ENCODE measurements at places on chromosomes 7 and 10.

- DNase-seq, result no peak
These were observed 63.1 kb downstream of the DOCK4 start for GRCh38 chr7:112143136-112143535.

DNA sequence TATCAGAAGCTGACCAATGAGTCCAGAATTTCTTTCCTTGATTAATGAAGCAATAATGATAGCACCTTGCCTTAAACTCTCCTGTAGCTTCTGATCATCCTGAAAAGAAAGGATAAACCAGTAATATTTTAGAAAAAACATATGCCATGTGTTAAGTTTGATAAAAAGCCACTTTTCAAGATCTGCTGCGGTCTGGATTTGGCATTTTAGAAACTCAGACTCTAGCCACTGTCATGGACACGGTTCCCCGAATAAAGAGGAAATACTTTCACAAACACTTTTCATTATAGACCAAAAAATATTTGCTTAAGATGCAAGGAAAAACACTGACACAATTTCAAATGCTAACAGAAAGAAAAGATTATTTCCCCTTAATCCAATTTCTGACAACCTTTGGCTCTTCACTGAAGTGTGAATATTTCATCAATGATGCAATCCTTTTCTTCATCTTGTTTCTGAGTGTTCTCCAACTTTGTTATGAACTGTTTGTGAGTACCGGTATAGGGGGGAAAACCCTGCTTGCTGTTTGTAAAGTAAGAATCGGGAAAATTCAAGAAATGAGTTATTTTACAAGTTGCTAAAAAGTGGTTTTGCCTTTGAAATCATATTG, 329.5 kb downstream of the CRPPA start:
- DNase-seq, result no peak

DNA sequence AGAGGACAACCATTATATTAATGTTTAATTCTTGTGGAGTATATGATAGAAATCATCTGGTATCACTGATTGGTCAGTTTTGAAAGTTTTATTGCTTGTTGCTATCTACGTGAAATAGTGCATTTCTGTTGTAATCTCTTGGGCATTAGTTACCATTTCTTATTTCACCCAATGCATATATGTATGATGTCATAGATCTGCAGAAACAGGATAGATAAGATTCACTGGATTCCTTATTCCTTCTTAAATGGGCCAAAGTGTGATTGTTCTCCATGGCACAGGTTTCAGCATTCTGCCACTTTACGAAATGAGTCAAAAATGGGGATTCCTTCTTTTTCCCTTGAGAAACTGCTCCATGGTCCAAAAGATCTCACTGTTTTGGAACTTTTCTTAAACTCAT, 56.6 kb downstream of the VTI1A start:
- no peak for DNase-seq

DNA sequence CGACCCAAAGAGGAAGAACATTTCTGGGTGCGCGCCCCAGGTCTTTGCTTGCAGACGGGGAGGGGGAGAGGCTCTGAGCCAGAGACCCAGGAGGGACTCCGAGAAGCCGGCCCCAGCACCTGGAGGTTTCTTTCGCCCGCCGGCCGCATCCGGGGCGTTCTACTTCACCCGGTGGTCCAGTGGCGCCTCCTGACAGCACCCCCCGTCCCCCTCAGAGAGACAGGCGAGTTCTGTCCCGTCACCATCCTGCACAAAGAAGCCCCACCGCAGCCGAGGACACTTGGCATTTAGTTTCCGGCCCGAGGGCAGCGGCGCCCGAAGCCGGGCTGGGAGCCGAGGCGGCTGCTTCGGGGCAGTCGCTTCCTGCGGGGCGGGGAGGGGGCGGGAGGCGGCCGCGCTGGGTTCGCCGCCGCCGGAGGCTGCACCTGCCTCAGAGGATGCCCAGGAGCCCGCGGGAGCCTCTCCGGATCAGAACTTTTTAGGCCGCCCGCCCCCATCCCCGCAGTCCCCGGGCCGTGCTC, at the start of gene TMEM178B:
Gene TMEM178B, plus strand, starts transcription at position 424 of the 521 bp plus-strand sequence.
- no peak for DNase-seq

DNA sequence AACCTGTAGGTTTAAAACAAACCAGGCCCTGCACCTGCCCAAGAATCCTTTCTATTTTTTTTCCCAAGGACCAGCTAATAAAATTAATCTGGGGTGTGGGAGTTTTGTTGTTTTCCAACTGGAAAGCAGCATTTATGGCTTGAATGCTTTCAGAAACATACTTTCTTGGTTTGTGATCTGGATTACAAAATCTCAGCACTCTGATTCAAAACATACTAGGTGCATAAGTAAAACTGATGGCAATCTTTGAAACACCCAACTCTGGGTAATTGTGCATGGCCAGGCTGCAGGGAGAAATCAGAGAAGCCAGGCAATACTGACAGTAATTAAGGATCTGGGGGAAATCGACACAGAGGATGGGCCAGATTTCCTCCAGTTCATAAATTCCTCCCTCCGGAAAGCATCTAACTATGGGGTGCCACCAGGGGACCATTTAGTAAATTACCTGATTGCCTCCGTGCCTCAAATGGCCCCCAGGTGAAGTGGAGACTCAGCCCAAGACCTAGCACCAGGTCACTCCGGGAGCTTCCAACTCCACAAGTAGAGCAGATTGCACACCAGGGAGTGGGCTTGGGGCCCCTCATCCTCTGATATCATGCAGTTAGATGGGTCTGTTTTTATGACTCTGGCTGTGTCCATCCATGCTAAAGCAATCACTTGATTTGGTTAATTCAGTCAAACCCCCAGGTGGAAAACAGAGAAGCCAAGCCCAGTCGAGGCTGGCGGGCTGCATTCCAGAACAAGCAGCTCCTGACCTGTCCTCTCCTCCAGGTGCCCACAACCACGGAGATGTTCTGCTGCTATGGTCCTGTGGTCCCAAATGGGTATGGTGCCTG, 15.2 kb upstream of the C10orf53 start:
- no peak for DNase-seq

DNA sequence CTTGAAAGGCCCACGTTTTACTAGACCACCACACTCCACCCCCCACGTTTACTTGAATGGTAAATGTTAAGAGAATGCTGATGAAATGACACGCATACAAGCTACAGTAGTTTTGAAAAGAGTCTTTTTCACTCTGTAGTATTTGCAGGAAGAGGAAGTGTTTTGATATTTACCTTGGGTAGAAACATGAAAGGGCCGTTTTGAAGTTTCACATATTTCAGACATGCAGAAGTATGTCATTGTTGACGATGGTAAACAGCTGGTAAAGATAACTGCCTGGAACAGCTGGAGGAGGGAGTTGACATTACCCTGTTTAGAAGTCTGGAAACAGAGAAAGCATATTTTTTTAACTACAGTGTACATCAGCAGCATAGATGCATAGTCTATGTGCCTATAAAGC, 160.7 kb downstream of the NXPH1 start:
- DNase-seq, result no peak

DNA sequence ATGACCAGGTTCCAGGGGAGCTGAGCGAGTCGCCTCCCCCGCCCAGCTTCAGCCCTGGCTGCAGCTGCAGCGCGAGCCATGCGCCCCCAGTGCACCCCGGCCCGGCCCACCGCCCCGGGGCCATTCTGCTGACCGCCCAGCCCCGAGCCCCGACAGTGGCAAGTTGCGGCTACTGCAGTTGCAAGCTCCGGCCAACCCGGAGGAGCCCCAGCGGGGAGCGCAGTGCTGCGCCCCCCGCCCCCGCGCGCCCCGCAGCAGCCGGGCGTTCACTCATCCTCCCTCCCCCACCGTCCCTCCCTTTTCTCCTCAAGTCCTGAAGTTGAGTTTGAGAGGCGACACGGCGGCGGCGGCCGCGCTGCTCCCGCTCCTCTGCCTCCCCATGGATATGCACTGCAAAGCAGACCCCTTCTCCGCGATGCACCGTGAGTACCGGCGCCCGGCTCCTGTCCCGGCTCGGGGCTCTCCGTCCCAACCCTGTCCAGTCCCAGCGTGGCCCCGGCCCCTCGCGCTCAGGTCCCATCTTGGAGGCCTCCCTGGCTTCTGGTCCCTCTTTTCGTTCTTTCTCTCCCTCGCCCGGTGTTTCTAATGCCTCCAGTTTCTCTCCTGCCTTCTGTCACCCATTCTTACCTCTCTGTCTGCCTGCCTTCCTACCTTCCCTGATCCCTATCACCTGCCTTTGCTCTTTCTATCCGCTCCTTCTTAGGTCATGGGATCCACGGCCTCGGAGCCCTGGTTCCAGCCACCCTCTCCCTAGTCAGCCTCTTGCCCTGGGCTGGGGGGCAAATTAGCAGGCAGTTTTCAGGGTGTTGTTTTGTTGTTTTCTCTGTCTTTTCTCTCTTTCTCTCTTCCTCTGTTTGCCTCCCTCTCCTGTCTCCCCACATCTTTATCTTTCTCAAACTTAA, 751 bp downstream of the PAX2 start:
- DNase-seq, result no peak

DNA sequence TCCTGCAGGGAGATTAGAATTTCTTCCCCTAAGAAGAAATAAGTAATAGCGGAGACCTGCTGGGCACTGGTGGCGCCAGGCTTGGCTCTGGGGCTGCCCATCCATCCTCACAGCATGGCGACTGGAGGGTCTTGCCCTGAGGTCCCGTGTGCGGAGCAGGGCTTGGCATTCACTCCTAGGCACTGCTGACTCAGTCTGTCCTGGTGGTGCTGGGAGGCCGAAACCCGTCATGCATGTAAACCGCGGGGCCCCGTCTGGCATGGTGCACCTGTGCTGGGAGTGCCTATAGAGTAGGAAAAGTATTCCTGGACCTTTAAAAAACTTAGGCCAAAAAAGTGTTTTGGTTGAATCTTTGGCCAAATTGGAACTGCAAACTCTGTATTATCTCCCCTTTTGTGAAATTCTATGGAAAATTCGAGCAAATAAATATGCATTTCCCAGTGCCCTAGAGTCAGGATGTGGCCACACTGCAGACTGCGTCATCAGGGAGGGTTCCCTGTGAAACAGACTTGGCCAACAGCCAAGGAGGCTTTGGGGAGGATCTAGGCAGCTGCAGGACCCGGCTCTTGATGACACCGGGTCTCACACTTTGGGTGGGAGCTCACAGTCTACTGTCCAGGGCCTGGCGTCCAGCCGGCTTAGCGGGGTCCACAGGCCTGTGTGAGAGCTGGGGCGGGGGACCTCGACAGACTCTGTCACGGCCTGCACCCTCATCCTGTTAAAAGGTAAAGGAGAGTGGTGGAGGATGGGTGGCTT, 122.3 kb downstream of the VIPR2 start:
- DNase-seq, result peak; percentile 22

All from hematopoietic multipotent progenitor cell treated with erythropoietin and hydrocortisone succinate and interleukin-3 and kit ligand, for 6 days (in vitro differentiated cells).